ENCODE measurements at places on chromosomes 7 and 10. TPM values are rescaled to one million over a fixed set of nuclear protein-coding genes. Genes with fewer than 3 reads are reported as not detected.

DNA sequence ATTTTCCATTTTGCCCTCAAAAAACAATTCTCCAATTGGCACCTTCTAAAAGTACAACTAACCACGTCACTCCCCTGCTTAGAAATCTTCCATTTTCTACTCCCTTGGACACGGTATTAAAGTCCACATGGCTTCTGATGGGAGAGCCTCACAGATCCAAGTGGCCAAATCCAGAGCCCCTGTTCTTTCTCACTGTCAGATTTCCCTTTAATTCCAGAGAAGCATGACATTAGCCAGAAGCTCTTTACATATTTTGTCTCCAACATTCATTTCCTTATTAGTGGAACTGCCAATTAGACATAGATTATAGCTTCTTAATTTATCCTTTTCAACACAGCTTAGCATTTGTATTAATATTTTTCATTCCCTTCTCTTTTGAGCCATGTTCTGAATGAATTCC, 118.7 kb downstream of the ELMO1 start:
- DNase-seq: no peak

DNA sequence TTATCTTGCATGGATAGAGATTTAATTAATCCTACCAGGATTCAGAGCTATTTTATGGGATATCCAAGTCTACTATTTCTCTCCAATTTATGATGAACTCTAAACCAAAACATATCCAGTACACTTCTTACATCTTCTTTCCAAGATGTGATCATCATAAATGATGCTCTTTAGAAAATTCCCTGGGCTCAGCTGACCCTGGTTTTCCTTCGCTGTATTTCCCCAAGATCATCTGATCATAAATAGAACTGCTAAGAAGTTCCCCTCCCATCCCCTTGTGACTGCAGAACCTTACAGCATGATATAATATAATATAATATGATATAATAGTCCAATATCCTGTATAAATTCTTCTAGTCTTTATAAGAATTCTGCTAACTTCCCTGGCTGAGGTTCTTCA, 114.6 kb upstream of the LYZL2 start:
- DNase-seq: no peak

- DNase-seq: no peak
Observed at GRCh38 chr10:64170791-64171190, 649.6 kb downstream of the REEP3 start.

Gene EPHB6
- total RNA-seq: 10.7 TPM

Gene PTPN20
- total RNA-seq: 3.0 TPM

Gene SEC61G
- 359 TPM for total RNA-seq

Gene NUPR2
- not detected for total RNA-seq

Gene AIFM2
- 11.4 TPM for total RNA-seq

Gene TRIM50
- total RNA-seq: 0.71 TPM

Gene ADARB2
- 5.0 TPM for total RNA-seq

All from sigmoid colon (tissue), 7 donors.